ENCODE measurements at places on chromosomes 5 and 9. TPM values are rescaled to one million over a fixed set of nuclear protein-coding genes. Genes with fewer than 3 reads are reported as not detected.
A peak's percentile ranks its signal among the peaks of the same experiment; 100 is the strongest.

KIF12 gene
- not detected for total RNA-seq

GRCh38 chr9:134984372-134985265 is 66.9 kb upstream of the FCN1 start:
- no peak for DNase-seq

- DNase-seq = no peak
Measured at GRCh38 chr5:65815161-65815560, 93.2 kb downstream of the NLN start.

DNA sequence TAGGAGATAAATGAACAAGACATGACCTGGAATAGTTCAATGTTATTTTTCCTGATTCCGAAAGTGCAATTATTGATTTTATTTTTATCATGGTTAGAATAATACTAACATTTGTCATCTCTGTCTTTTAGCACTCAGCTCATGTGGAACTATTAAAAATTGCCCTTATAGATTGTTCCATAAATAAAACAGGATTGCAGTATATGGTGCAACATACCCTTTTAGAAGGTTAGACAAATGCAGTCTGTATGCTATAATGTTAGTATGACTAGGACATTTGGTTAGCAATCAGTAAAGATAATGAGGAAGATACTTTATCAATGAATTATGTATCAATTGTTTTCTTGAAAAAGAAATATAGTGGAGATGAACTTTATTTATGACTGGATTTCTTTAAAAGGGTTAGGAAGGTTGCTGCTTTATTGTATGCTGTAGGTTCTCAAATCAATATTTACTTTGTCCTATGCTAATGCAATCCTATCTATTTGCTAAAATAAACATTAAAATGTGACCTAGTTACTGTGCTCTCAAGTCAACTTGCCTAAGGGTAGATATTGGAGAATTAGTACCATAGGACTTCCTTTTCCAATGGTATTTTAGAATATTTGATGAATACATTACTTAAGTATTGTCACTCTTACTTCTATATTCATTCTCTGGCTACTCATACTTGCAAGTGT is 348.9 kb upstream of the ISL1 start:
- DNase-seq = no peak

DNA sequence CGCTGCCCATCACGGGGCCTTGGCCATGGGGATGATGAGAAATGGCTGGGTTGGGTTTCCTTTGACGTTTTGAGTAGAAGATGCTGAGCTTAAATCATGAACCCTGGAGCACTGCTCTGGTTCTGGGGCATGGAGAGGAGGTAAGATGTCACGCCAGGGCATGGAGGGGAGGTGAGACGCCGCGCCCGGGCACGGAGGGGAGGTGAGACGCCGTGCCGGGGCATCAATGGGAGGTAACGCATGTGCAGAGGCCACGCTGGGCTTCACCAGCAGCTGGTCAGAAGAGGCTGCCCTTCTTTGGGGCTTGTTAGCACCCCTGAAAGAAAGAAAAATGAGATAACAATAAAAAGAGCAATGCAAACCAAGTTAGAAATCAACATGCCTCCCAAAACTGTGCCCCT is 322.5 kb upstream of the IRX4 start:
- no peak for DNase-seq

FOXD4L6 gene
- total RNA-seq = 0.21 TPM

EIF4EBP3 gene
- 14.4 TPM for total RNA-seq

MYMK gene
- not detected for total RNA-seq

ABCA1 gene
- total RNA-seq = 12.4 TPM

DNA sequence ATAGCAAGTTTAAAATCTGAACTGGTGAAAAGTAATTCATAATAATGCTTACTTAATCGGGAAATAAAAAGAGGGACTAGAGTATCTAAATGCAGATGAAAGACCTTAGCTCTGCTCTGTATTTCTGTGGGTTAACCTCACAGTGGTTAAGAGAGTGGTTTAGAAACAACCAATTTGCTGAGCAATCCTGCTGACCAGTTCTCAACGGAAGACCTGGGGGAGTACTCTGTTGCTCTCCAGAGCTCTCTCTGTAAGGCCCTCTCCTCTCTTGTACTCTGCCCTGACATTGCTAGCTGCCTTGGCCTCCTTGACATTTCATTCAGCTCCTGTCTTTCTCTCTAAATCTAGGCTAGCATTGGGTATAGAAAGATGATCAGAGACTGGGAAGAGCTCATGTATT is 1186.6 kb upstream of the SEMA6A start:
- DNase-seq = no peak

- DNase-seq = no peak
Measured at GRCh38 chr5:10611290-10611689, 47.4 kb downstream of the ANKRD33B start.

GRCh38 chr5:150213530-150213929 is 23.7 kb downstream of the SLC6A7 start:
- no peak for DNase-seq

DNA sequence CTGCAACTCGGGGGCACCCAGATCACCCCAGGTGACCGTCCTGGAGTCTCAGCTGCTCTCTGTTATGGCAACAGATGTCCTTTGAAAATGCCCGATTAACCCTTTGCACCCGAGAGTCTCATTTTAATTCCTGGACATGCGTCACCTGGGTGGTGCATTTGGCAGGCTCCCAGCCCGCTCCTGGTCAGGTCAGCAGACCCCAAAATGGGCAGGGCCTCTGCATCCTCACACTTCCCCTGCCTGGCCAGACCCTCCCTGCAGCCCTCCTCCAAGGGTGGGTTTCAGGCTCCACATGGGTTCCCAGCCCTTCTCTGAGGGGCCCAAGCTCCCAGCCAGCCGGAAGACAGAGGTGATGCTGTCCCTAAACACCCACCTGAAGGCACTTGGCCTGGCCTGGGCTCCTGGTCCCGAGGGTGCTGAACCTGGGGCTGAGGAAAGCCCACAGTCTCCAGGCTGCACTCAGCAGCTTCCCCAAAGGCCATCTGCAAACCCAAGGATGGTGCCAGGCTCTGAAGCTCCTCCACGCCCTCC is 69.4 kb downstream of the PSMB7 start:
- DNase-seq = no peak

SPINK6 gene
- not detected for total RNA-seq

DNA sequence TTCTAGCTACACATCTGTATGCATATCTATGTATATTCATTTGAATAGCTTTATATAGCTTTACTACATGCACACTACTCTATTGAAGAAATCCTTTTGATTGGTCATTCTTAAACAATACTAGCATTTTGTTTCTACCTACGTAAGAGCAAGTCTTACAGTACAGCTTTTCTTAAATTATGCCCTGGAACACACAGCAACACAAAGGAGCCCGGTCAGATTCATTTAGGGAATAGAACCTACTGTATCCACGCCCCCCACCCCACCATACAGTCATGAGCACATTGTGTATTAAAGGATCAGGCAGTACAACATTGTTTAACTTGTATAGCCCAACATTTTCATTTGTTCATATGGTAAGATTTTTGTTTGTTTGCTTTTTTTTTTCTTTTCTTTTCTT is 162.8 kb downstream of the GIN1 start:
- no peak for DNase-seq

- no peak for DNase-seq
Measured at GRCh38 chr9:68998385-68998784, 15.5 kb downstream of the PRKACG start.

AMBP gene
- total RNA-seq = not detected

GRCh38 chr5:174532455-174533453 is 191.6 kb upstream of the MSX2 start:
- DNase-seq = no peak

- peak; percentile 12 for DNase-seq
Measured at GRCh38 chr9:99296291-99296951, 74.3 kb downstream of the SEC61B start.

DNA sequence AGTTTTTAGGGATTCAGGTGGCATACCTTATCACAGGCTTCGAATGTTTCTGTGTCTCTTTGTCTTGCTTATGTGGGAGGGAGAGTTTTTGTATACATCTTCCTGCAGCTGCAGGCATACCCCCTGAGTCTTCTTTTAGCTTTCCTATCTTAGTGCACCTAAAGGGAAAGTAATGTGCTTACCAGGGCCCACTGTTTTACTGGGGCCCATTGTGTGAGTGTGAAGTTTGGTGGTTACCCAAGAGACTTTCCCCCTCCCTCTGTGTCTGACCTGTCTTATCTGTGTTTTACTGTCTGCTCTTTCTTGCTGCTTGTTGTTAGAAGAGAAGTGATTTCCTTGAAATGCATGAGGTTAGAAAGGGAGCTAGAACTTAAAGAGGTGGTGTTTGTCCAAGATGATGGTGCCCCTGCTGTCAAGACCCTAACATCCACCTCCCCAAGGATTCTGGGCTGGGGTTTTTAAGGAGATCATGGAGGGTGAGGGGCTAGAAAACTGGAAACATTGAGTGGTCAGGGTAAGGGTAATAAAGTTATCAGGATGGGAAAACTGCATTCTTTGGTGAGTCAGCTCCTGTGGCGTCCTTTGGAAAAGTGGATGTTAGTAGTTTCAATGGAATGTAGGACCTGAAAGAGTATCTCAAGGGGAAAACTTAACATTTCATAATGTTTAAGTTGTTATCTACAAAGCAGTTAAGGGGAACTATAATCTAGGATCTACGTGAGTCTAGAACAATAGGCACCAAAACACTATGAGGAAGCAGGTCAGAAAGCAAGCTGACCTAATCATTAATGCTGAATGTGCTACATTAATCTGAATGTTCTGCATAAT is 583.5 kb upstream of the TUSC1 start:
- no peak for DNase-seq

All from activated T-cell treated with anti-CD3 and anti-CD28 coated beads, Interleukin-2, amount 50 U/mL, for 72 hours (primary cell).